ENCODE measurements at places on chromosomes 4 and X. TPM values are rescaled to one million over a fixed set of nuclear protein-coding genes. Genes with fewer than 3 reads are reported as not detected.

The PLRG1 gene
- 61.0 TPM for total RNA-seq

The PABPC5 gene
- total RNA-seq = 1.8 TPM

The ALB gene
- total RNA-seq = not detected

The CYTL1 gene
- 41.5 TPM for total RNA-seq

The TRPC5OS gene
- not detected for total RNA-seq

The MAGEE1 gene
- 2.1 TPM for total RNA-seq

The PPP4R3C gene
- total RNA-seq = not detected

The ZGRF1 gene
- 7.5 TPM for total RNA-seq

The SLC2A9 gene
- 2.6 TPM for total RNA-seq

The RRH gene
- total RNA-seq = not detected

The EPHA5 gene
- total RNA-seq = 0.53 TPM

The TRIM60 gene
- not detected for total RNA-seq

The CXCL5 gene
- not detected for total RNA-seq

The TLR2 gene
- under 0.01 TPM for total RNA-seq

The NIPAL1 gene
- 0.13 TPM for total RNA-seq

The RNF150 gene
- total RNA-seq = 0.13 TPM

The TMEM156 gene
- 0.37 TPM for total RNA-seq
